IMR-90 (cell line): ENCODE measurements at places on chromosomes 3 and 15. TPM values are rescaled to one million over a fixed set of nuclear protein-coding genes. Genes with fewer than 3 reads are reported as not detected.

DNA sequence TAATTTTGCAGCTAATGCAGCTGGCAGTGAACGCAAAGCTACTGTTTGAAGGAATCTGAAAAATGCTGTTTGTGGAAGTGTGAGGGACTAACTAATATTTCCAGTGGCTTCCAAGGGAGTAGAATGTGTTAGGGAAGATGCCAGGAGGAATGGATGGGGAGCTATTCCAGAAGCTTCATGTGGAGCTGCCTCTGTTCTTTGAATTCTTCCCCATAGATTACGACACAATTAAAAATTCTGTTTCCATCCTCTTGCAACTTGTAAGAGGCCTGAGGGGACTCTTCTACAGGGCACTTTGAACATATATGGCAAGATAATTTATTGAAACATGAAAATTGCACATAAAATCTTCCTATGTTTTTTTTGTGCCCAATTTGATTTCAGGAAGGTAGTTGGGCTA, 74.3 kb upstream of the CTXND1 start:
- no peak for DNase-seq

DNA sequence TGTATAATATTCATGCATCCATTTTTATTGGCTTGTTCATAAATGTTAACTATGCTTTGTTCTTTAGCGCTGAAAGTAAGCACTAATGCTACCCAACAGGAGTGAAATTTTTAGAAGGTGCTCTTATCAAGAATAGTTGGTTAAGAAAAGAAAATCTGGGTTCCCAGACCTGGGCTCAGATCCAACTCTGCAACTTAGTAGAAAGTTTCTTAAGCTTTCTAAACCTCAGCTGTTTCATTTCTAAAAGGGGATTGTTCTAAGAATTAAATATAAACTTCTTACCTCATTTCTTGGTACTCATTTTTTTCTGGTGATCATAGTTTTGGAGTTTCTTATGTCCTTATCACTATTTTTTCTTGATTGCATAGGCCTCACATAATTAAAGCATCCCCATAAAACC, 12.1 kb downstream of the ARPP21 start:
- no peak for DNase-seq

DNA sequence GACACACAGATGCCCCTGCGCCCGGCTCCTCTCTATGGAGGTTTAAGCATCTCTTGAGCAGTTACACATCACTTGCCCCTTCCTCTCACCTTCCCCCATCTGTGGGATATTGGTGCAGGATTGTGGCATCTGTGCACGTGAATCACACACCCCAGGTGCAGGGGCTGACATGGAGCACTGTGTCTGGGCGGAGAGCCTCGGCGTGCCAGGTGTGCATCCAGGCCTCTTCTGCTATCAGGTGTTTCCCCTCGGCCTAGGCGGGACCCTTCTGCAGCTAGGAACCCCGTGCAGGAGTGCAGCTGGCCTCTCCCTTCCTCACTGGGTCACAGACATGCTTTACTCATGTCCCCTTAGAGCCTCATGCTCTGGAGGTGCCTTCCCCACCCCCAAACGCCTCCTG, 33.4 kb upstream of the MUC13 start:
- no peak for DNase-seq

- no peak for DNase-seq
Observed at GRCh38 chr3:53256704-53257055, 858 bp upstream of the TKT start.

GRCh38 chr3:102761766-102762165, 327.0 kb downstream of the ZPLD1 start:
- no peak for DNase-seq

DNA sequence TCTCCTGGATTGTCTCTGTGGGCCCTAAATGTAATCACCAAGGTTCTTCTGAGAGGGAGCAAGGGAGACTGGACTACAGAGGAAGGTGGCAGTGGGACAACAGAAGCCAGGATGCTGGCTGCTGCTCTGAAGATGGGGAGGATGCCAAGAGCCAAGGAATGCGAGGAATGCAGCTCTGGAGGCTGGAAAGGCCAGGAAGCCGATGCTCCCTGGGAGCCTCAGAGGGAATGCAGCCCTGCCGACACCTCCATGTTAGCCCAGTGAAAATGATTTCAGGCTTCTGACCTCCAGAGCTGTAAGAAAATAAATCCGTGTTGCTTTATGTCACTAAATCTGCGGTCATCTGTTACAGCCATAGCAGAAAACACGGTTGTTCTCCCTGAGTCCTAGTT, 44.1 kb downstream of the UMPS start:
- DNase-seq = peak; percentile 66

GRCh38 chr3:102484363-102484762, 49.5 kb downstream of the ZPLD1 start:
- no peak for DNase-seq

- no peak for DNase-seq
Observed at GRCh38 chr3:87410110-87410509, 133.7 kb upstream of the POU1F1 start.

- DNase-seq = no peak
Observed at GRCh38 chr15:57189466-57189865, 186.8 kb upstream of the CGNL1 start.

GRCh38 chr3:140584549-140584948, 93.3 kb upstream of the TRIM42 start:
- DNase-seq = no peak

- no peak for DNase-seq
Observed at GRCh38 chr15:67194171-67195114, 60.0 kb downstream of the AAGAB start.

DNA sequence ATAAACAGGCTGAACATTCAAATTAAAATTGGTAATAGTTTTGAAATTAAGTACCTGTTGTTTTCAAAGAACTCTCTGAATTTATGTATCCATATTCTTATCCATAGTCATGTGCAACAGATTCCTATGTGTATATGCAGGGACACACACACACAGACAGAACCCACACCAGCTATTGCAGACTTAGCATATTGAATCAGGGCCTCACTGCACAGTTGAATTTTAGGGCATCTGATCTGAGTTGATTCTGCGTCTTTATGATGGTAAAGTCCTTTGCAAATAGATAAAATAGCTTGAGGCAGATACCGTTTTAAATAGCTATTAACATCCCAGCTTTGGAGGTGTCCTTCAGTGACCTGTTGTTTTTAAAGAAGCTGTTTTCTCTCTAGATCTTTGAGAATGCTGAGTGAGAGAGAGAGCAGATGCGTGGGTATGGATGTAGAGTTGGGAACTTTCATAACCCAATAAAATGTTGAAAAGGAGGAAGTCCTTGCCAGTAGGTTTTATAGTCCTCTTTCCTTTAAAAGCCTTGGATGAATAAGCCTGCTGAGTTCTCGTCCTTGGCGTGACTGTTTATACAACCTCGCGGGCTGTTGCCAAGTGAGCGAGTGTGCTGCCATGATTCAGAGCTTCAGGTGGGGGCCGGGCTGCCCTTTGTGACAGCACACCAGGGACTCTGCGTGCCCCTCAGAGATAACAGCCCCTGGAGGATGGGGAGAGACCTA, 18.3 kb downstream of the MYZAP start:
- DNase-seq = peak; percentile 50

GRCh38 chr3:134696155-134696554, 45.3 kb upstream of the KY start:
- DNase-seq = no peak

DNA sequence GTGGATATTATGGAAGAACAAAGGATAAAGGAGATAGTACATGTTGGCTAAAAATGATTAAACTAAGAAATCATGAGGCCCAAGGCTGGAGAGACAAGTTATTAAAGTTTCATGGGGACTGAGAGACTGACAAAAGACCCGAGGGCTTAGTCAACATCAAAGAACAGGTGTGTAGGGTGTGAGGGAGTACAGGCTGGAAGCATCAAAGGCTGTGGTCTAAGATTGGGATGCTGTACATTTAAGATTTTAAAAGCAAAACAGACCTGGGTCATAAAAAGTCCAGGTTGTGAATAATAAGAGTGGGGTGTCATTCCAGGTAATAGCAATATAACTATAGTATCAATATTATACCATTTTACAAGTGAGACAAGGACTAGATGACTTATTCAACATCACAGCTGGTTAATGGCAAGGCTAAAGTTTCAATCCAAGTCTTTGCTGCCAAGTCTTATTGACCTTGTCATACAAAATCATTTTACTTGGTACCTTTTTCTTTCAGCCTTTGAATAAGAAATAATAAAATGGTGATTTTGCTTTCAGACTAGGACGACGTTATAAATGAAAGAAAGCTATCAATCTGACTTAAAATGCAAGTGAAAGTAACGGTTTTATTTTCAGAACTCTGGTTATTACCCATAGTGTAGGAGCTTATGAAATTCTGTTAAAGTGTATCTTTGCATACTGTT, 211.6 kb downstream of the TNIK start:
- DNase-seq = no peak

- DNase-seq = peak; percentile 71
Observed at GRCh38 chr15:35293353-35294130, 208.4 kb upstream of the NANOGP8 start.

DNA sequence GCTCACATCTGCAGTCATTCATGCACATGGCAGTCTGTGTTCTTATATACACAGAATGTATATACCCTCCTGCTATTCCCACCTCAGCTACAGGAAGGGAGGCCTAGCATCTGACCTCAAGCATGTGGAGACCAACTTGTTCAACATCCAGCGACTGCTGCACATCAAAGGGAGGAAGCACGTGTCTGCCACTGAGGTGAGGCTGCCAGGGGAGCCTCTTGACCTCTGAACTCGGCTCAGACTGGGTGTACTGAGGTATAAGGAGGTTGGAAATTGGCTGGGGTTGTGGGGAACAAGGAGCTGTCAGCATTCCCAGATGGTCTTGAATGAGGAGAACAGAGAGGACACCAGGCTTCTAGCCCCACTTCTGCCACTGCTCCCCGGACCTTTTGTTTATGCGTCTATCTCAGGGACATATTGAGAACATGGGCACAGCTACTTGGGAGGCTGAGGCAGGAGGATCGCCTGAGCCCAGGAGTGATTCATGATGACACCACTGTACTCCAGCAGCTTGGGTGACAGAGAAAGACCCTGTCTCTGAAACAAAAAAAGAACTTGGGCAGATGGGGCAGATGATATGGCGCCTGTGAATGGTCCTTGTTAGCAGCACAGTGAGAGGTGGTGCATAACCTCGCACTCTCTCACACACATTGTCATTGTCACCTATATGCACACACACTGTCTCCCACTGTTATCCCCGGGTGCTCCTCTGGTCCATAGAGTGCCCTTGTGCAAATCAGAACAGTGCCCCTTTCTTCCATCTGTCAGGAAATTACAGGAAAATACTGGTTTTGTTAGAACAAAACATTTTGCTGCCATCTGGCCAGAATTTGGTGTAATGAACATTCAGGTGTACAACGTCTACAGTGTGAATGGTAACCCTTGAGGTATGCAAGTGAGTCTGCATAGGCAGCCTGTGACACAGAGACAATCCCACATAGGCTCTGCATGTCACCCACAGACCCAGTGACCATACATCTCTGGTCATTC, 5.4 kb downstream of the VILL start:
- no peak for DNase-seq

DNA sequence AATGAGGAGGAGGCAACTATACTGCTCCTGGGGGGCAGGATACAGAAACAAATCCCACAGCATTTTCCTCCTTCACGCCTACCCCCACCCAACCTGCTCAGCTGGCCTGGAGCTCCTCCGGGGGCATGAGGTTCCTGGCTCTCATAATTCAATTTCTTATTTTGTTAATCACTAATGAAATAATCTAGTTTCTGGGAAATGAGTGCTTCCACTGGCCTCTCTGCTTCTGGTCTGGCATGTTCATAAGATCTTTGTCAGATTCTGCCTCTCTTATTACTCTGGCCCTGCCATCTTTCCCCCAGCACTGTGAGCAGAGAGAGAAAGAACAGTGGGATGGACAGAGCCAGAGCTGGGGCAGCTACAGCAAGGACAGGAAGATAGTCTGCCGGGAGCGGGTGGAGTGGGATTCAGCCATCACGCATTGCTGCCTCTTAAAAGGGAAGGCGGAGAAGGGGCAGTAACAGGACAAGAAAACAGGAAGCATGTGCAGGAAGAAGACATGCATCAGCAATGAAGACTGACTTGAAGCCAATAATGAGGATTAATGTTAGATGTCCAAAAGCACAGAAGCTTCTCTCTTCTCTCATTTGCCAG, 13.6 kb downstream of the RPAP1 start:
- DNase-seq = no peak

- DNase-seq = no peak
Observed at GRCh38 chr15:101088788-101089578, 162.9 kb downstream of the CHSY1 start.

DNA sequence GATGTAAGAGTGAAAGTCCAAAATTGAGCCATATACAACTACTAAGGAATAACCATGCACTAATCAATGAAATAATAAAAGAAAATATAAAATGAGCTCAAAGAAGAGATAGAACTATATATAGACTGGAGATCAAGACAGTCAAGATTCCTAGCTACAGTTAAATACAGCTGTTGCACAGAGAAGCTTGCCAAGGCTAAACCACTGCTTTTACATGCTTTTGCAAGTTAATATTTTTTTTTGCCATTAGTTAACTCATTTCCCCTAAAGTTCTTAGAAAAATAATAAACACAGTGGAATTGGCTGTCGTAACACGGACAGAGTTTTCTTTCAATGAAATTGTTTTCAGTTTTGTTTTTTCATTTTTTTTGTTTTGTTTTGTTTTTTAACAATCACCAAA, 123.0 kb downstream of the VGLL3 start:
- peak; percentile 77 for DNase-seq

GRCh38 chr15:23801881-23802280, 114.8 kb upstream of the NDN start:
- no peak for DNase-seq

- peak; percentile 59 for DNase-seq
Observed at GRCh38 chr15:73631915-73632669, 1.1 kb downstream of the NPTN start.

GRCh38 chr15:51825698-51826097, 3.8 kb upstream of the TMOD3 start:
- no peak for DNase-seq

- peak; percentile 27 for DNase-seq
Observed at GRCh38 chr3:133209871-133210550, 171.8 kb downstream of the TMEM108 start.

Gene TRIM42
- not detected in 2 replicates for total RNA-seq

Gene LSAMP
- 7.9 and 8.1 TPM in 2 replicates for total RNA-seq

Gene ITPKA
- 1.1 and 1.4 TPM in 2 replicates for total RNA-seq

Gene IL17RB
- under 0.01 TPM in 1 of 2 replicates, not detected in the other for total RNA-seq

Gene DTWD1
- total RNA-seq = 20.1 and 24.4 TPM in 2 replicates

Gene GOLGA8T
- total RNA-seq = not detected in 2 replicates

Gene C3orf52
- total RNA-seq = 12.5 and 16.1 TPM in 2 replicates

Gene RHCG
- not detected in 2 replicates for total RNA-seq
